ENCODE measurements at places on chromosomes 3 and 15.
A peak's percentile ranks its signal among the peaks of the same experiment; 100 is the strongest.

- no peak for DNase-seq
Observed at GRCh38 chr15:58334803-58335202, 97.0 kb upstream of the LIPC start.

DNA sequence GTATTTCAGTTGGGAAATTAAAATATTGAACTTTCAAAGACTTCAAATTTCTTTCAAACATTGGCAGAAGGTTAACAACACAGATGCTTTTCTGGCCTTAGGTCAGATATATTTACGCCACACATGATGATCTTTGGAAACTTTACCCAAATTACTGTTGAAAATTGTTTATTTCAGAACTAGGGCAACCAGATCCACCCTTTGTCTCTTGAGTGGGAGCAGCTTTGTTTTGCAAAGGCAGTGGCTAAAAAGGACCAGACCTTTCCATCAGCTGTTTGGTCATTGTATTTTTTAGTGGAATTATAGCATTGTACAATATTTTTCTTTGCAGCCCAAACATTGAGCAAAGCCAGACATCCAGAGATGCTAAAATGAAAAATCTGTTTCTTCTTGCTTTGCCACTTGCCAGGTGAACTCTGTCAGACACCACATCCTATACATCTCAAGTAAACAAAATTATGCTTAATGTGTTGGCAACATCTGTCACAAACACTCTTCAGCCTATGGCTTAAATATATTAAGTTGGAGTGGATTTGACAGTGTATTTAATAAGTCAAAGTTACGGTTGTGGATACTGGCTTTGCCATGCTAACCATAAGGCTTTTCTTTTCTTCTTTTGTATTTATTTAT lies 651.9 kb downstream of the RBMS3 start:
- no peak for DNase-seq

DNA sequence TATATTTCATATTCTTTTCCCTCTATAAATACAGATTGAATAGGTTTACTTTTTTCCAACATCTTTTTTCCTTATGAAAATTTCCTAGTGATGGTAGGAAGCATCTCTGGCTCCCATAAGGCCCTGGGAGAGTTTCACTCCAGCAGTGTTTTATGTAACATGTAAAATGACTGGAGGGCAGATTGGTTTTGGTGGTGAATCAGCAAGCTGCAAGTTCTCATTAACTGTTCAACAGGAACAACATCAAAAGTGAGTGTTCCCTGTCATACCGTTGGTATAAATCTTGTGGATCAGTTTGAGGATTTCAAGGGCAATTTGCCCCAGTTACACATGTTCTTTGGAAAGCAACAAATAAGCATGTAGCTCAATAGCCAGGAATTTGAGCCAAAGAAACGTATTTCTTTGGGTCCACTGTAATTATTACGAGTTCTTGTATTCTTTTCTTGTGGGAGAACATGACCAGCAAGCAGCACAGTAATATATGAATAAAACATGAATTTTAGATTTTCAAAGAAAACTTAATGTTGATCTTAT lies 345.7 kb downstream of the SV2B start:
- DNase-seq: no peak

DNA sequence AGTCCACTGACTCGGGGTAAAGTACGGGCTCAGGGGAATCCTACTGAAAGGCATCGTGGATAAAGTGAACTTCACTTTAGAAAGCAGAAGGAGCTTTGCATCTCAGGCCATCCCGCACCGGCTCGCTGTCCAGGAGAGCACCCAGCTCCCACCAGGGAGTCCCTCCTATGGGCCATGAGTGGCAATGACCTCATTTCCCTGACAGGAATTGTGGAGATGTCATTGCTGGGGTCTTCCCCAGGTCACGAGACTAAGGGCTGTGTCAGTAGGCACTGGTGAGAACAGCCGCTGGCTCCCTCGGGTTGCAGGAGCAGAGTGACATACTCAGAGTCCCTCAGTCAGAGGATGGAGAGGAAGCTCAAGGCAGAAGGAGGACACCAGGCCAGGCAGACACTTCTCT lies 97.3 kb downstream of the XXYLT1 start:
- peak; percentile 80 for DNase-seq

- DNase-seq: no peak
Observed at GRCh38 chr3:66483006-66483405, 17.8 kb downstream of the LRIG1 start.

DNA sequence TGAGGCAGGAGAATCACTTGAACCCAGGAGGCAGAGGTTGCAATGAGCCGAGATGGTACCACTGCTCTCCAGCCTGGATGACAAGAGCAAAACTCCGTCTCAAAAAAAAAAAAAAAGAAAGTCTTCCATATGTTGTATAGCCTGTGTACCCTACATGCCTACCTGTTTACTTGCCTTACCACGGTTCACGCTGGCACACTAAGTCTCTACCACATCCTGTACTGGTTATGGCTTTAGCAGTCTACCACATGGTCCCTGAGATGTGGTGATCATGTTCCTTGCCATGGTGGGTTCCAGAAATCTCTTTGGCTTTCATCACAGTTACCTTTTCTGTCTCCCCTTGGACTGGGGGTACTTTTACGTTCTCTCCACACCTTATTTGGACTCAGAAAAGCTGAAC lies 63.8 kb upstream of the TBC1D5 start:
- DNase-seq: no peak

DNA sequence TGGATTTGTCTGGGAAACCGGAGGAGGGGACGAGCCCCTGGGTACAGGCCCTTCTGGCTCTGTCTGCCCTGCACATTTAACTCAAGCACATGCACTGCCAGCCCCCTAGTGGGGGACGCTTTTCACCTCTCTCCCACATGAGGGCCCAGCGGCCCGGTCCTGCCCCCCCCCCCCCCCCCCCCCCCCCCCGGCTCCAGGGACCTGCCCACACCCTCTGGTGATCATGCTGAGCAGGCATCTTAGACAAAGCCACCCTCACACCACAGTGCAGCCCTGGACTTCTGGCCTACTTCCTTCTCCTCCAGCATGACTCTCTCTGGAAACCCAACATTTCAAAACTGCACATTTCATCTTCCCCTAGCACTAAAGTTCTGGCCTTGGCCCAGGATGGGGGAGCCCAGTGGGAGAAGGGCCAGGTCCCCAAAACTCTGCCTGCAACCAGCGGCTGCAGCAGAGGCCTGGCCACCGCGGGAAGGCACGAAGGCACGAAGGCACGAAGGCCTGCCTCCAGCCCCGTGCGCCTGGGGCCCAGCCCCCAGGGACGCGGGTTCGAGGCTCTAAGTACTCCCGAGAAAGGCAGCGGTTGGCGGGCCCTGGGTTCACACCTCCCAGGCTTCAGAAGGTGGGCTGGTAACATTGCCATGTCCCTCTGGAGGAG lies 14.1 kb downstream of the KLF15 start:
- DNase-seq: no peak

DNA sequence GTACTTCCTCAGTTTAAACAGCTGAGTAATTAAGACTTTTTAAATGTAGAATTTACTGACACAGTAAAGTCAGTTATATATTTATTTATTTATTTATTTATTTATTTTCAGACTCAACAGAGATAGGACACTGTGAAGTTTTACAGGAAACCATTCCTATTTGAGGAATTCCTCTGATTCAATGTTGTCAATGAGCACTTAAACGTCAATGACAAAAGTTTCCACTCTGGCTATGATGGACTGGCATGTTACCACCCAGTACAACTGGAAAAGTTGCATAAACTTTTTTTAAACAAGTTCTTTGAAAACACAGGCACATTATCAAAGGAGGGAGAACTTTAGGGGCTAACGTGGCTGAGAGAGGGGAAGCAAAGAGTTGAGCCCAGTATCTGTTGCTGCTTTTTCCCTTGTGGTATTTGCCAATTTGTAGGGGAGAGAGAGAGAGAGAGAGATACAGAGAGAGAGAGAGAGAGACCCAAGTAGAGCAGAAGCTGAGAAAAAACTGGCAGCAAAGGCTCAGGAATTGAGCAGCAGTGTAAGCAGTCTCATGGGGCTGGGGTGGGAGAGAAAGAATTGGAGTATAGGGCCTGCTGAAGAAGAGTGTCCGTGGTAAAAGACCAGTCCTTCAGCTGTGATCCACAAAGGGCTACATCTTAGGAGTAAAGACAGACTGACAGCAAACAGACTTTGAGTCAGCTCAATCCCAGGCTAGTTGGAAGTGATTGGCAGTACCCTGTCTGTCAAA lies 18.3 kb upstream of the ACTC1 start:
- DNase-seq: no peak

- DNase-seq: peak; percentile 95
Observed at GRCh38 chr3:49199239-49199899, 28.0 kb downstream of the KLHDC8B start.

DNA sequence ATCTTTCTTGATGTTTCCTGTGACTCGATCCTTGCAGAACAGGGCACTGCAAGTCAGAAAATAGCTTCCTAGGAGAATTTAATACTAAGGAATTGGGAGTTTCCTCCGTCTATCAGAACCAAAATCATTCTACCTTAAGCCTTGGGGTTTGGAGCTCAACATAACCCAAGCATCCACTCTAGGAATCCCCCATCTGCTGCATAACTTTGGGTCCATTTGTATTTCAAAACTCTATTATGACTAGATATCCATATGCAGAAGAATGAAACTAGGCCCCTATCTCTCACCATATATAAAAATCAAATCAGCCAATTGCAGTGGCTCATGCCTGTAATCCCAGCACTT lies 61.7 kb upstream of the AKAP13 start:
- DNase-seq: no peak

DNA sequence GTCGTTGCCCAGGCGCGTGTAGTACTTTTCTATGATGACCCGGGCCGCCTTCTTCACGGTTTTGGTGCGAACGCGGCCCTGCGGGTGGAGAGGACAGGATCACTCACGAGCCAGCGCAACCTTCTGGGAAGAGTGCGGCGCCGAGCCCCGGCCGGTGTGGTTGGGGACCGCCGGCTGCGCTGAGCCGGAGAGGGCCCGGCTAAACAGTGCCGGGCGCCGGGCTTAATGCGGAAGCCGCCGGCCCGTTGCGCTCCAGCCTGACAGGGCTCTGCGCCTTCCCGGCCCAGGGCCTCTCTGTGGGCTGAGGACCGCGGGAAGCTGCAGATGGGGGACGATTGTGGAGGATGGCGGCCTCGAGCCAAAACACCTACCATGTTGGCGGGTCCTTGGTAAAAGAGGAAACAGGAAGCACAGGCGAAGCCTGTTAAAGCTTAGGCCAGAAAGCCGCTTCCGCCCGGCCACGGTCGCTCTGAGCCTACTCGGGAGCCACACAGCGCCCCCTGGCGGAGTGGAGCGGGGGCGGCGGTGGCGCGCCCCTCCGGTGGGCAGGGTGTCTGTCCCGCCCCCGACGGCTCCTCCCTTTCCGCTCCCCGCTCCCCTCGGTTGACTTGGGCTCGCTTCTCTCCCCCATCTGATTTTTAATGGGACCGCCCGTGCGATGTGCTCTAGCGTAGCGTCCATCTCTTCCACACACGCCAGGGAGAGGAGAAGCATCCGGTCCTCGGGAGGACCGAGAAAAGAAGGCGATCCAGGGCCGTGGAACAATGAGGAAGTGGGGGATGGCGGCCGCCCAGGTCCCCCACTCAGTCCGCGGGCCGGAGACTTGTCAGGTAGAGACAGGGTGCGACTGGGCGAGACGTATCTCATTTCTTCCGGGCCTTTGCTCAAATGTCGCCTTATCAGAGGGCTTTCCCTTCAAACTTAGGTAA lies at the start of gene RPS17:
TSS of gene RPS17 (minus strand) at position 403 of the 929 bp plus-strand sequence. CDS start at position 374, 29 bp downstream.
- peak; percentile 93 for DNase-seq

DNA sequence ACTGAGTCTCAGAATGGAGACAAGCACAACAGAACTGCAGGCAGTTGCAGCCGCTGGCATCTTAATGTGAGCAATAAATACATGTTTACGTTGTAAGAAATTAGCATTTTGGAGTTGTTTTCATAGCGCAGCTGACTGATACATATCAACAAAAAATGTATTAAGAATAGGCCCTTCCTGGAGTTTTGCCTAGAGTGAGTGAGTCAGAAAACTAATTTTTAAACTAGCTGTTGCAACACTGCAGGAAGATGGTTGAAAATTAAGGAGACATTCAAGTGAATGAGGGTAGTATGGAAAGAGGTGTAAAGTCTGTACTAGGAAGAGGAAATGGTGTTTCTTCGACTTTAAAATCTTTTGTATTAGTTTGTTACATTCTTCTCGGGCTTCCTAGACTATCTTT lies 39.6 kb upstream of the TIMP4 start:
- peak; percentile 39 for DNase-seq

DNA sequence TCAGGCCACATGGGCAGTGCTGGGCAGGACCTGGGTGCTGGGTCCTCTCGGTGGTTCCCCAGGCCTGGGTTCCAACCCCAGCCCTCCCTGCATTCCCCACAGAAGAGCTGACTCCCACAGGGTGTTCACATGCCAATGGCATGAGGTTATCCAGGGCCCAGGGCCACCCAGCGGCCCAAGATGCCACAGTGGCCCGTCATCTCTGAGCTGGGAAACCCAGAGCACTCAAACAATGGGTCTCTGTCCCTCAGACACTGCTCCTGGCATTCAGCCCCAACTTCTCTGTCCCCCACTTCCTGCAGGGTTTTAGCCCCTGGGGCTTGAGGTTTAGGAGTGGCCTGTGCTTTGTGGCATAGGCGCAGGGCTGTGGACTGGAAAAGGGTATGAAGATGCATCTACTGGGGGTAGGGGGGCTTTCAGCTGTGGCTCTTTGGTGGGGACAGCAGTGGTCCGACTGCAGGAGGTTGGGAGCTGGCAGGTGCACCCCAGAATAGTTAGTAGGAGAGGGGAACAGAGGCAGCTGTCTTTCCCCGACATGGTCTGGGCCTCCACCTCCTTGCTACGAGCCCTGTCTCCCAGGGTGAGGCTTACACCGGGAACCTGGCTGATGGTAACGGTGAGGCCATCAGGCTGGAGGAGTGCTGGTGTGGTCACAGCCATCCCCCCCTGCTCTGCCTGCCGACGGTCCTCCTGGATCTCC lies 1.7 kb downstream of the CCDC9B start:
- DNase-seq: peak; percentile 85

DNA sequence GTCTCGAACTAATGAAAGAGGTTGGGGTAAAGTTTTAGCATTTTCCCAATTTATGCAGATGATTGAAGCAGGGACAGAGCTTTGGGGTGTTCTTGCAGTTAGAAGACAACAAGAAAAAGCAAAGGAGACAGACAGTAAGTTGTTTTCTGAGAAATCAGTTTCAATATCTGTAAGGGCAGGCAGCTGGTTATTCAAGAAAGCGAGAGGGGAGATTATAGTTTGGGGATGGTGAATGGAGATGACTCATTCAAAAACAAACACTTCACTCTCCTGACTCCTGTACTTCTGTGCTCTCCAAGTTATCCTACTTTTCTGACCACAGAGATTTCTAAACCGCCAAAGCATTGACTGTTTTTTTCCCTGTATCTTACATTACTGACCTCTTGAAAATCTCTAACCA lies 352.0 kb downstream of the GAP43 start:
- peak; percentile 69 for DNase-seq

GRCh38 chr3:171528102-171528501 lies 67.9 kb upstream of the TNIK start:
- DNase-seq: no peak
